ENCODE measurements at places on chromosomes 5 and 9.
A peak's percentile ranks its signal among the peaks of the same experiment; 100 is the strongest.

- DNase-seq: no peak
Measured at GRCh38 chr5:33755231-33755630, 136.6 kb downstream of the ADAMTS12 start.

DNA sequence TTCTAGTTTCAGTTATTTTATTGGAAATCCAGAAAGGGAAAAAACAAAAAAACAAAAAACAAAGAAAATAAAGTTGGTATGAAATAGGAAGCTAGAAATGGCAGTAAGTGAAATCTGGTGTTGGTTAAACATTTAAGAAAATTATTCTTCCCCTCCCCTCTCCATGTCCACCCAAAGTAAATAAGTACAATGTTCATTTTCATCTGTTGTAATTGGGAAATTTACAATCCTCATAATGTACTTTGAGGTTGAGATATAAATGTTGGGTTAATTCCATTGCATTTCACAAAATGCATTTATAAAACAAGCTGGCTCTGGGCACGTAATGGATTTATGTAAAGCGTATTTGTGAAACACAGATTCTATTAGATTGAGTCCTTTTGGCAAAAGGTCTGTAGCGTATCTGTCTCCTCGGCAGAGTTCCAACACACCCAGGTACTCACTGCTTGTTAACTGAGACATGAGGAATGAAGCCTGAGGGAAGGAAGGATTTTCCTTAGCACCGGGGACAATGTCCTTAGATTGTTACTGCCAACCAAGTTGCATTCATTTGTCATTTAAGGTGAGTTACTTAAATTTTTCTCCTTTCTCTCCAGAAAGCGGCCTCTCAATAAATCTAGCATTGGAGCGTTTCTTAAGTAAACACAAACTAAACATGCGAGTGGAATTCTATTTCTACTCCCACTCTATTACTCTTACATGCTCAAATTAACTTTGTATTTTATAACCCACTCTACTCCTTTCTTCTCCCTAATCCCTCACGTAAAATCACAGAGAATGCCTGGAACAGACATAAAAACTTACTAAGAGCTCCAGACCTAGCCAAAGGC is 912.3 kb upstream of the WWC1 start:
- DNase-seq: no peak

GRCh38 chr5:34585601-34586104 is 70.5 kb upstream of the RAI14 start:
- DNase-seq: no peak

DNA sequence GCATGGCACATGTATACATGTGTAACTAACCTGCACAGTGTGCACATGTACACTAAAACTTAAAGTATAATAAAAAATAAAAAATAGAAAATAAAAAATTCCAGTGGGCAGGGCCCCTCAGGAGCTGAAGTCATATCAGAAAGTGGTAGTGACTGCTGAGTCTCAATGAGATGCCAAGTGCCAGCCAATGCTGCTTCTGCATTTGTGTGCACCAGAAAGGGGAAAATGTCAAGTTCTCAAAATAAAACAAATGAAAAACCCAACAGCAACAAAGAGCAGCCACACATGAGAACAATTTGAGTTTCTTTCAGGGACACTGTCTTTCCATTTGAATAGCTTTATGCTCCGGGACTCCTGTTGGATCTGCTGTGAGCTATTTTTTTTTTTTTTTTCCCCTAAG is 117.2 kb upstream of the CCDC112 start:
- DNase-seq: no peak

- no peak for DNase-seq
Measured at GRCh38 chr5:77869116-77869798, 93.1 kb upstream of the TBCA start.

DNA sequence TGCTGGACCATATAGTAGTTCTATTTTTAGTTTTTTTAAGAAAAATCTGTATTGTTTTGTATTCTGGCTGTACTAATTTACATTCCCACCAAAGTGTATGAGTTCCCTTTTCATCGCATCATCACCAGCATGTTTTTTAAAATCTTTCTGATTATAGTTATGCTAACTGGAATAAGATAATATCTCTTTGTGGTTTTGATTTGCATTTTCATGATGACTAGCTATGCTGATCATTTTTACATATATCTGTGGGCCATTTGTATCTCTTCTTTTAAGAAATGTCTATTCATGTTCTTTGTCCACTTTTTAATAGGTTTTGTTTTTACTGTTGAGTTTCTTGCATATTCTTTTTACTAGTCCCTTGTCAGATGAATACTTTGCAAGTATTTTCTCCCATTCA is 238.0 kb downstream of the FBXO4 start:
- no peak for DNase-seq

DNA sequence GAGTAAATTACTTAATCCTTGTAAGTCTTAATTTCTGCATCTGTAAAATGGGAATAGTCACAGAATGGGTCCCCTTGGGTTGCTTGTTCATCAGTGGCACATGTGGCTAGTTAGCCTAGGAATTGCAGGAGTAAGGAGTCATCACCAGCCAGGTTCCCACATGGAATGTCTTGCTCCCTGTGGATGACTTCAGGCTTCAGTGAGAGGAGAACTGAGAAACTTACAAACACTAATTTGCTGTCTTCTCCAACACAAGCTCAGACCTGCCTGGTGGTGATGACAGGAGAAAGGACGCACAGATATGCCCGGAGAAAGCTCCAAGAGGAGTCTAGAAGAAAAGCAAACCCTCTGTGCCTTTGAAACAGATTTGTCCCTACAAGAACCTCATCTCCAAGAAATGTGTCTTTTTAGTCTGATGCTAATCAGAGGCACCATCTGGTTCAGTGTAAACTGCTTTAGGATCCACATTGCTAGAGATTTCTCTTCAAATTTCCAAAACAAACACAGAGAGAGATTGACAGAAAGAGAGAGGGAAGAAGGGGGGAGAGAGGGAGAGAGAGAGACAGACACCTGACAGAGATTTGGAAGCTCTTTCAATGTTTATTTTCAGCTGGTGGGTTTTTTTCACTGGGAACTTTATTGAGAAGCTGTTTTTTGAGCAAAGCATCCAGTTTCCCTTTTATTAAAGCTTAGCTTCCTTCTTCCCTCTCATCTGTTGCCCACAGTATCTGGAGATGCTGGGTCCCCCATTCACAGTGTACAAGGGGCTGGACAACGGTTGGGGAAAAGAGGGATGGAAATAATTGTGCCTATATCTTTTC is 128.3 kb downstream of the DOCK2 start:
- DNase-seq: no peak

DNA sequence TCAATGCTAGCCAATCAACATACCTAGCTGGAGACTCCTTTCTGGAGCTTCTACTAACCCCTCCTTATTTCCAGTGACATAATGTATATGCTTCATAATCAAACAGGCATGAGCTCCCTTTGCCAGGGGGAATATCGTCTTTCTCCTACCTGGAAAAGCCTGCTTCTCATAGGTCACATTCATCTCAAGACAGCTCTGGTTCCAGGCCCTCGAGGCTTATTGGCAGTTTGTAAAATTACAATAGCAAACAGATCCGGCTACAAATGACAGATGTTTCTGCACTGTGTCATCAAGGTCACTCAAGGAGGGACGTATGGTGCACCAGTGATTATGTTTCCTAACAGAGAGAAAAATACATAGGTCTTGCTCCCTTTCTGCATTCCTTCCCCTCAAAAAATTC is 140.0 kb downstream of the SAXO1 start:
- no peak for DNase-seq

- no peak for DNase-seq
Measured at GRCh38 chr9:110088099-110088498, 119.9 kb downstream of the C9orf152 start.

GRCh38 chr5:80600943-80601693 is 31.0 kb upstream of the ANKRD34B start:
- no peak for DNase-seq

- DNase-seq: no peak
Measured at GRCh38 chr9:114202396-114202795, 47.1 kb downstream of the COL27A1 start.

DNA sequence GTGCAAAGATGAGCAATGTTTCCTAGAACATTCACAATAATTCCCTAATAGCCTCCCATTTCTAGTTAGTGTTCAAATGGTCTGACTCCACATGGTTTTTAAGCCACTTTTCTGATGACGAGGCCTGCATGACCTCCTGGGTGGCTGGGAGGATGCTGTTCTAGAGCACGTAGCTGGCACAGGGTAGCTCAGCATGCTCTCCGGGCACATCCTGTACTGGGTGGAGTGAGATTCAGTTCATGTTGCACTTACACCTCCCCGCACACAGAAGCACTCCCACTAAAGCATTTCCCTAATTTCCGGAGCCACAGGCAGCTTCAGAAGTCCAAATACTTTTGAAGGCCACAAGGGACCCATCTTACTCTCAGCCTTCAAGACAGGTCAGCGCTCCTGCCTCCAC is 159.8 kb upstream of the LHFPL2 start:
- no peak for DNase-seq

DNA sequence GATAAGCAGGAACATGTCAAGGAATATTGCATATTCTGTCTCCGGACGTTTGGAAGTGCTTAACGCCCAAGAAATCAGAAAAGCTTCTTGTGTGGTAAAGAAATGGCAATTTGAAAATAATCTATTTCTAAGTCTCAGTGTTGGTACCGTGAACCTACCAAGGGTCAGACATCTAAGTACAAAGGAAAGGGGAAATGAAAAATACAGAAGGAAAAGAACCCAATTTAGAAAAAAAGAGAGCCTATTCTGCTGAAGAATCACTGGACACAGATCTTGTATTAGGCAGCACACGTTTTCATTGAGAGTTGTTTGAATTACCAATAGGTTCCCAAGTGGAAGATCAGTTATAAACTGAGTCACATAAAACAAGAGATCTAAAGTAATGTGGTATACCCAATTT is 46.9 kb upstream of the CEP78 start:
- no peak for DNase-seq

DNA sequence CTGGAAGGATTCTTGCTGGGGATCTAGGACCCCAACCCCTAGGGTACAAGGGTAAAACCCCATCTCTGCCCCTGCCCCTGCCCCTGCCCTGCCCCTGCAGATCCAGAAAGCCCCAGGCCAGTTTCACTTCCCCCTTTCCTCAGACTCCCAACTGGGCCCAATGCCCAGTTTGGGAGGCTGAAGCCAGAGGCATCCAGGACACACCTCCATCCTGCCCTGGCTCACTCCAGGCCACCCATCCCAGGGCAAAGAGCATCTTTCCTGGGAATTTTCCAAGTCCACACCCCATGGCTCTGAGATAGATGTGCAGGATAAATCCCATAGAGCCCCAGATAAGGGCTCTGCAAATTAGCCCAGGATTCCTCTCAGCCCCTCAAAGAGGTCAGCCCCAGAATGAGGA is 17.4 kb downstream of the CNTFR start:
- no peak for DNase-seq

GRCh38 chr5:144142139-144142823 is 28.2 kb downstream of the YIPF5 start:
- peak; percentile 7 for DNase-seq

DNA sequence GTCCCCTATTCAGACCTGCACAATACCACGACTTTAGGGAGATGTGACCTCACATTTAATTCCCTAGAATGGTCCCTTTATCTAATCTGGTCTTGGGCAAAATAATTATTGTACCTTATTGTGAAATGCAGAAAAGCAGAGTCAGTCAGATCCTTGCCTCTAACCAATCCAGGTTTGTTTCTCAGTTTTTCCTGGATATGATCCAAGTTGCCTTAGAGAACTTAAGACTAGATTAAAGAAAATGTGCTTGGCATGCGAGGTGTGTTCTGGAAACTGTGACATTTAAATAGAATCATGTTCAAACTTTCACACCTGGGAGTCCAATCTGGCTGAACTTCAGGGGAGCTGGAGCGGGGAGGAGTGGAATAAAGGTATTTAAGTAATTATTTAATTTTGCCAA is 696.2 kb downstream of the DNAH5 start:
- no peak for DNase-seq

DNA sequence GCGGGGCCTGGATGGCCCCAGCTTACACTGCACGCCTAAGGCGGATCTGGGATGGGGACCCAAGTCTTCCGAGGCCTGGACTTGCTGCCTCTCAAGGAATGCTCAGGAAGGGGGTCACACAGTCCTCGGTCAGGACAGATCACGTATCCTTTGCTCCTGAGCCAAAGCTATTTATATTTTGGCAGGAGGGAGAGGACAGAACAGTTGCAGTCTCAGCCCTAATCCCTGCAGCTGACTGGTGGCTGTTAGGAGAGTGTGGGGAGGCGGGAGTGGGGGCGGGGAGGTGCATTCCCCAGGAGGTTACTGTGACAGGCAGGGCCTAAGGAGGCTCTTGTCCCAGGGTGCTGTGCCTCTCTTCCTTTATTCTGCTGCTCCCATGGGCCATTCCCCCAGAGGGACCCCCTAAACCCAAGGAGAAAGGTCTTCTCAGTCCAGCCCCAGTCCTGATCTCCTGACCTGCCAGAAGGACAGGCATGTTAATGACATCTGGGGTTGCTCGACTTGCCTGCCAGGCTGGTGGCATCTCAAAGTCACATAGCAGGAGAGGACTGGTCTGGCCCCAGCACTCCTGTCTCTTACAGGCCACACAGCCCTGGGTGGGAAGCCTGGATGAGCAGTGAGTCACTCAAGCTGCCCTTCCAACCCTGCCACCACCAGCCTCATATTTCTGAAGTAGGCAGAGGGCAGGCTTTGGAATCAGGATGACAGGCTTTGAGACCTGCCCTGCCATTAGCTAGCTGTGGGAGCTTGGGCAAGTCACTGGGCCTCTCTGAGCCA is 51.9 kb downstream of the COL27A1 start:
- DNase-seq: no peak

GRCh38 chr5:133075572-133076536 is 24.0 kb downstream of the HSPA4 start:
- DNase-seq: no peak

DNA sequence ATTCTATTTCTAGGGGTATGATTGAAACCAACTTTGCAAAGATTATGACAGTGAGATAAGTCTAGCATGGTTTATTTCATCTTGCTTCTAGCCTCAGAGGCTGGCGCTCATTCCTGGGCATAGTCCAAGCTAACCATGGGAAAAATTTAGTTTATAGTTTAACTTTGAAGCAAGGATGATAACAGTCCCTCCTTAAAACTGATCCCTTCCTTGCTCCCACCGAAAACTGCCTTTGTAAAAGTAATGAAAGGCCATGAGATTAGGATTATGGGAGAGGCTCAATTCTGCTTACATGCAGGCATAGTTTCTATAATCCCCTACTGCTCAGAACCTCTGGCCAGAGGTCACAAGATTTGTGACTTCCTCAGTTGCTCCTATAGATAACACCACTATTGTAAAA is 75.7 kb downstream of the TARS1 start:
- no peak for DNase-seq

DNA sequence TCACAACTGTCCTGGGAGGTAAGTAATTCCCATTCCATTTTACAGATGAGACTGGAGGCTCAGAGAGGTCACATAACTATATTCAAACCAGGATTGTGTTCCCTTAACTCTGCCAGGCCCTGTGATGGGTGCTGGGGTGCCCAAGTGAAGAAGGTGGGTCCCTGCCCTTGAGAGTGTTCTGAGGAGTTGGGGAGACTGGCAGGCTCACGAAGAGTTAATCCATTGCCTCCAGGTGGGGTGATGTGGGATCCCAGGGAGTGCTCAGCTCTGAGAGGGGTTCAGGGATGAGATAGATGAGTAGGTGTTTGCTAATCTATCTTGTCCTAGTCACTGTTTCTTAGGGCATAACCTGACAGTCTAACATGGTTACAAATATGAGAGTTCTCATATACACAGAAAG is 36.7 kb downstream of the GSN start:
- DNase-seq: no peak

- no peak for DNase-seq
Measured at GRCh38 chr9:70588999-70589398, 174.5 kb upstream of the KLF9 start.

Measured in immature natural killer cell (primary cell).